ENCODE measurements at places on chromosomes 13 and 19.
A peak's percentile ranks its signal among the peaks of the same experiment; 100 is the strongest.

GRCh38 chr19:50255115-50255514 is 51.7 kb downstream of the MYH14 start:
- no peaks in the 10 kb centered on the region for H3K27me3 ChIP-seq
- no peak for DNase-seq
- no peaks in the 10 kb centered on the region for H3K4me1 ChIP-seq

DNA sequence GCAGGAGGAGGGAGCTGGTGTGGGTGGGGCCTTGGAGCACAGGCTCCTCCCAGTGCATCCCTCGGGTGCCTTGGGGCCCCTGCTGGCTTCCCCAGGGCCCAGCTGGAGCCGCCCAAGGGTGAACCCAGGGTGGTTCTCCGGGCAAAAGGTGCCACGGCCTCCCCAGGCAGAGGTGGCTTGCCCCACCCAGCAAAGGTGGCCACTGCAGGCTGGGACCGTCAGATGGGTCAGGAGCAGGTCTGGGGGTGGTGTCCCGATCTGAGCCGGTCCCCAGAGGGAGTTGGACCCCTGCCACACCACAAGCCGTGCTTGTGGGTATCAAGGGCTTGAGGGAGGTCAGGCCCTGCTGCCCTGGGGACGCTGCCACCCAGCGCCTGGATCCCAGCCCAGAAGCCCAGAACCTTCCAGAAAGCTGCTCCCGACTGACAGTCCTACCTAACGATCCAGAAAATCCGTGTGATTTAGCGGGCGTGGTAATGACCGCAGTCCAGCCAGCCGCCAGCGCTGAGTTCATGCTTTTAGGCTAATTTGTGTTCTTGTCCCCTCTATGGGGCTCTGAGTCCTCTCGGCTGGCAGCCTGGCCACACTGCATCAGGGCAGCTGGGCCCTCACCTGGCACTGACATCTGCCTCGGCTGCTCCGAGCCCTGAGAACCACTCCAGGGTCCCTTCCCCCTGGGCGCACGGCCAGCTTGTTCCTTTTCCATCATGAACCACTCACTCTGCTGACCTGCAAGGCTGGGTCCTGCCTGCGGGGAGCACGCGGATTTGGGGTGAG is 5.0 kb upstream of the GRIN3B start:
- no peaks in the 10 kb centered on the region for H3K27me3 ChIP-seq
- H3K27ac ChIP-seq: no peak overlapping the region
- no peak for DNase-seq
- peaks cover 11% of the 10 kb centered on the region for H3K36me3 ChIP-seq

DNA sequence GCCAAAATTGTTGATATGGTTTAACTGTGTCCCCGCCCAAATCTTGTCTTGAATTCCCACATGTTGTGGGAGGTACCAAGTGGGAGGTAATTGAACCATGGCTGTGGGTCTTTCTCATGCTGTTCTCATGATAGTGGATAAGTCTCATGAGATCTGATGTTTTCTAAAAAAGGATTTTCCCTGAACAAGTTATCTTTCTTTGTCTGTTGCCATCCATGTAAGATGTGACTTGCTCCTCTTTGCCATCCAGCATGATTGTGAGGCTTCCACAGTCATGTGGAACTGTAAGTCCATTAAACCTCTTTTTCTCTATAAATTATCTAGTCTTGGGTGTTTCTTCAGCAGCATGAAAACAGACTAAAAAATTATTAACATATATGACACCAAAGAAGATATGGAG is 986.7 kb upstream of the MIR17HG start:
- no peak overlapping the region for H3K27ac ChIP-seq
- DNase-seq: no peak
- no peak overlapping the region for H3K4me3 ChIP-seq
- no peaks in the 10 kb centered on the region for H3K27me3 ChIP-seq

DNA sequence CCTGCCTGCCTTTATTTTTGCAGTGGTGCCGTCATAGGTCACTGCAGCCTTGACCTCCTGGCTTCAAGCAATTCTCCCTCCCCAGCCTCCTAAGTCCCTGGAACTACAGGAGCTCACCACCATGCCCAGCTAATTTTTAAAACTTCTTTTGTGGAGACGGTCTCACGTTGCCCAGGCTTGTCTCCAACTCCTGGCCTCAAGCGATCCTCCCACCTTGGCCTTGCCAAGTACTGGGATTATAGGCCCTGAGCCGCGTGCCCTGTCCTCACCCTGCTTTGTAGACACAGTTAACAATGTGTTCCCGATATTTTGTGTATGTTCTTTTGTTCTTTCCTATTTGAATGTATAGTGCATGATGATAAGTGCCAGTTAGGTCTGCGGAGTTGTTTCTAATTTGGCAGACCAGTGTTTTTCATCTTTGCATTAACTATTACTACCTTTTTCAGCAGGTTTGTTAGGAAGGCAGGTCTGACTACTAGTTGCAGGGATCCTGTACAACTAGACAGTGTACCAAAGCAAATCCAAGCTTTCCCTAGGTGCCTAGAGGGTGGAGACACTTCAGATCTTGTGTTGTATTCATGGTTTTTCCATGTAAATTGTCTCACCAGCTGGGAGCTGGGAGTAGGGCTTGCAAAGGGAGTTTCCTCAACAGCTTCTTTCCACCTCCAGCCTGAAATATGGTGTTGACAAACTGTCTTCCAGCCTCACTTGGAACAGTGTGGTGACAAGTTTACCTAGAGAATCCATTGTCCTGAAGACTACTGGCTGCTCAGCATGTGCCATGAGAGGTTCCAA is 9.5 kb upstream of the WTIP start:
- DNase-seq: no peak
- peaks cover 11% of the 10 kb centered on the region for H3K4me1 ChIP-seq
- peaks cover 8% of the 10 kb centered on the region for H3K36me3 ChIP-seq
- no peak overlapping the region for H3K27ac ChIP-seq

- H3K27me3 ChIP-seq: no peaks in the 10 kb centered on the region
- no peak overlapping the region for H3K4me3 ChIP-seq
- no peak for DNase-seq
- peaks cover 43% of the 10 kb centered on the region for H3K4me1 ChIP-seq
- H3K27ac ChIP-seq: no peak overlapping the region
Measured at GRCh38 chr13:51767100-51767499, 36.9 kb downstream of the DHRS12 start.

DNA sequence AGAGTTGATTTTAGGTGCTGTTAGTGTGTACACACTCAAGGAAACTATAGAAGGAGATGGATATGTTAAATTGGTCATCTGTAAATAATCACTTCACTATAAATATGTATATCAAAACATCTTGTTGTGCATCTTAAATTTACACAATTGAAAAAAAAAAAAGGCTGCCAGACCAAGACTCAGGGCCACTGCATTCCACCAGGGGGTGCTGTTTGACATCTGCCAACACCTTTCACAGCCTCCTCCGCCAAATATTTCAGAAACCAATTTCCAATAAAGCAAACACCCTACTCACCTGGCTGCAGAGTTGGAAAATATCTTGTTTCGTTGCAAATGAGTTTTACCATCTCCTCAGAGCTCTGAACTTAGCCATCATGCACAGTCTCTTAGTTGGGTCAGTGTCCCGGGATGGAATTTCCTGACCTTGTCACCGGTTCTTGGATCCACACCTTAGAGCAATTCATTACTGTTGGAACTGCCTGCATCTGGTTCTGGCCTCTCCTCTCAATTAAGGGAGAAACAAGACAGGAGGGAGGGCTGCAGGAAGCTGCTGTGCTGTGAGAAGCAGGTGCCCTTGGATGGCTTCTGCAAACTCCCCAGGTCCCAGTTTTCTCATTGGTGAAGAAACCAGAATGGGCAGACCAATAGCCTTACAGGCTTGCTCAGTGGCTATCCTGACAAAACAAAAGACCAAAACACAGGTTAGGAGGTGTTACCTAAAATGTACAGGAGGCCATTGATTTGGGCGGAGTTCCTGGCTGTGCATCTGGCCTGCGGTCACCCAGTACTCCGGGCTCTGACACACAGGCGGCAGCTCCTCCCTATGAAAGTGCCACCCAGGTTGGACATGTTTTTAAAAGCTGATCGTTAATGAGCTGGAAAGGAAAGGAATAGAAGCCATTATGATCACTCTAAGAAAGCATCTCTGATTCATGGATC is 746.6 kb downstream of the UQCRFS1 start:
- H3K4me3 ChIP-seq: no peak overlapping the region
- H3K36me3 ChIP-seq: no peaks in the 10 kb centered on the region
- peak; percentile 3 for DNase-seq
- no peak overlapping the region for H3K27ac ChIP-seq
- no peaks in the 10 kb centered on the region for H3K27me3 ChIP-seq

GRCh38 chr19:49338691-49339300 is 3.6 kb downstream of the CD37 start:
- H3K4me3 ChIP-seq: no peak overlapping the region
- H3K36me3 ChIP-seq: no peaks in the 10 kb centered on the region
- H3K4me1 ChIP-seq: peaks cover 17% of the 10 kb centered on the region
- DNase-seq: no peak
- H3K27ac ChIP-seq: no peak overlapping the region

GRCh38 chr19:1453525-1454364 is 3.8 kb downstream of the APC2 start:
- peaks cover 13% of the 10 kb centered on the region for H3K27me3 ChIP-seq
- DNase-seq: no peak
- peak overlapping the region; percentile 57 for H3K4me3 ChIP-seq
- no peak overlapping the region for H3K27ac ChIP-seq
- H3K36me3 ChIP-seq: no peaks in the 10 kb centered on the region
- peaks cover 48% of the 10 kb centered on the region for H3K4me1 ChIP-seq

DNA sequence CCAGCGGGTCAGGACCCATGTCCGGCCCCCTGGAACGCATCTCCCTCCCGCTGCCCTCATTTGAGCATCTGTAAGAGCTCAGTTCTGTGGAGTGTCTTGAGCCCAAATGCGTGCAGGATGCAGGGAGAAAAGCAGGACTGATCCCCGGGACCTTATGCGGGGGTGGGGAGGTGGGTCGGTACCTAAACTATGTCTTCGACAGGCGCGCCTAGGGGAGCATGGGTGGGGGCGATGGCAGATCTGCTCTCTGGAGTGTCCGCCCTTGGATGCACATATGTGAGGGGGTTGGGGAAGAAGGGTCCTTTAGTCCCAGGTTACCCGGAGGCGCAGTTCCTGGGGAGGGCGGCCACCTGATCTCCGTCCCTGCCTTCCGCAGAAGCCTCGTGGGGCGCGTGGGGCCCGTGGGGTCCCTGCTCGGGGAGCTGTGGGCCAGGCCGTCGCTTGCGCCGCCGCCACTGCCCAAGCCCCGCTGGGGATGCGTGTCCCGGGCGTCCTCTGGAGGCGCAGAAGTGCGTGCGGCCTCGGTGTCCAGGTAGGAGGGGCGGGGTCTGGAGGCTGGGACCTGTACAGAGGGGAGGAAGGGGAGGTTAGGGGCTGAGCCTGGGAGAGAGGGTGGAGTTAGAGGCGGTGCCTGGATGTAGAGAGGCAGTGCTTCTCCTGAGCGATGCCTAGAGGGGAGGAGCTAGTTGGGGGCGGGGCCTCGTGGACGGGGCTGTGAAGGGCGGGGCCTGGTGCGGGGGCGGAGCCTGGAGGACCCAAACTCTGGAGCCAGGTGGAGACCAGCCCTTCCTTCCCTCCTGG is 2.9 kb downstream of the CILP2 start:
- no peak overlapping the region for H3K27ac ChIP-seq
- H3K36me3 ChIP-seq: no peaks in the 10 kb centered on the region
- H3K4me1 ChIP-seq: 0 out of 2 replicates have a peak, but pooled peaks cover 5% of the 10 kb centered on the region
- H3K4me3 ChIP-seq: no peak overlapping the region
- no peaks in the 10 kb centered on the region for H3K27me3 ChIP-seq

DNA sequence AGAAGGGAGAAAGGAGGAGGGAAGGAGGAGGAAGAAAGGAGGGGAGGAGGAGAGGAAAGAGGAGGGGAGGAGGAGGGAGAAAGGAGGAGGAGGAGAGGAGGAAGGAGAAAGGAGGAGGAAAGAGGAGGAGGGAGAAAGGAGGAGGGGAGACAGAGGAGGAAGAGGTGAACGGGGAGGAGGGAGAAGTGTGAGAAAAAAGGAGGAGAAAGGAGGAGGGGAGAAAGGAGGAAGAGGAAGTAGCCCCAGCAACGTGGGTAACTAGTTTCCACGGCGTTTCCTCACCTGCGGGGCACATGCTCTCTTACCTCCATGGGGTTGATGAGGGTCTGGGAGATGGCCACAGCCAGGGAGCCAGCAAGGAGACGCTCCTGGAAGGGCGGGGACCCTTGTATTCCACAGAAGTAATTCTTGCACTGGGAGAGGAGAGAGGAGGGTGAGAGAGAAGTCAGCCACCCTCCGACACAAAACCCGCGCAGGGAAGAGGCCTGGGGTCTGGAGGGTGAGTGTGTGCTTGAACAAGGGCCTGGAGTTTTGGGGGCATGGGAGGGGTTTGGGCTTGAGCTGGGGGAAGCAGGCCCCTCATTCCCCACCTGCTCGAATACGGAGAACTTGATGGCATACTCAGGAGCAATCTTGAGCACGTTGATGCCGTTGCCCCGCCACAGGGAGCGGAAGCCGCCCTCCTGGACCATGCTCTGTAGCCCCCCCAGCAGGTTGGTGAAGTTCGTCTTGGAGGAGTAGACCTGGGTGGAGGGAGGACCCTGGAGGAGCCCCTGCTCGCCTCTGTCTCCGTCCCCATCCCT is 3.9 kb downstream of the SLC25A41 start:
- H3K4me1 ChIP-seq: peaks cover 14% of the 10 kb centered on the region
- H3K27ac ChIP-seq: no peak overlapping the region
- H3K36me3 ChIP-seq: no peaks in the 10 kb centered on the region

DNA sequence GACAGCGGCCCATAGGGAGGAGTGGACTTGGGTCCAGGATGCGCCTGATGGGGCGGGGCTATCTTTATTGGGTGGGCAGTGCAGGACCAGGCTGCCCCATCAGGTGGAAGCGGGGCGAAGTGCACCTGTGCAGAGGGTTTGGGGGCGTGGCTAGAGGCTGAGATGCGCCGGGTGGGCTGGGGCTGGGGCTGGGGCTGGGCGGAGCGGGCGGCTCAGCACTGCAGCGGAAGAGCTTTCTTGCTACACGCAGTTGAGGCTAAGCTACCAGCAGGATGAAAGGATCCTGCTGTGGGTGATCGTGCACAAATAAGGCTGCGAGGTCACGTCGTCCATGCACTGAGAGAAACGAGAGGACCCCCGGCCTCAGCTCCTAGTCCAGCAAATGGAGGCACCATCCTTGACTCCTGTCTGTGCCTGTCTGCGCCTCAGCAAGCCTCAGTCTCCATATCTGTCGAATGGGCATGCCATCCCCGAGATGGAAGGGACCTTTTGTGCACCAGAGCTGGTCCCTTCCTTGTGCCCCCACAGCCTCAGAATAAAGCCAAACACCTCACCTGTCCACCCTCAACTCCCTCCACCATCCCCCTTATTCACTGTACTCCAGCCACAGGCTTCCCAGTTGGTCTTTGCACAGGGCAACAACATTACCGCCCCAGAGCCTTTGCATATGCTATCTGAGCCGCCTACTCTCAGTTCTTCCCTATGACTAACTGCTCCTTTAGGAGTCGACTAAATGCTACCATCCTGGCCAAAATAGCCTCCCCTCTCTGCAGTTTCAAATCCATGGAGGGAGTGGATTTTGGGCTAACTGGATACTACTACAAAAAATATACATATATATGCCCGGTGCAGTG is 21.0 kb upstream of the HOMER3 start:
- no peaks in the 10 kb centered on the region for H3K27me3 ChIP-seq
- peak overlapping the region; percentile 48 for H3K4me3 ChIP-seq
- H3K4me1 ChIP-seq: peaks cover 47% of the 10 kb centered on the region
- no peak overlapping the region for H3K27ac ChIP-seq
- DNase-seq: peak; percentile 83
- H3K36me3 ChIP-seq: no peaks in the 10 kb centered on the region
